Tibial artery (tissue), 4 donors: ENCODE measurements at places on chromosomes 13 and 19.

DNA sequence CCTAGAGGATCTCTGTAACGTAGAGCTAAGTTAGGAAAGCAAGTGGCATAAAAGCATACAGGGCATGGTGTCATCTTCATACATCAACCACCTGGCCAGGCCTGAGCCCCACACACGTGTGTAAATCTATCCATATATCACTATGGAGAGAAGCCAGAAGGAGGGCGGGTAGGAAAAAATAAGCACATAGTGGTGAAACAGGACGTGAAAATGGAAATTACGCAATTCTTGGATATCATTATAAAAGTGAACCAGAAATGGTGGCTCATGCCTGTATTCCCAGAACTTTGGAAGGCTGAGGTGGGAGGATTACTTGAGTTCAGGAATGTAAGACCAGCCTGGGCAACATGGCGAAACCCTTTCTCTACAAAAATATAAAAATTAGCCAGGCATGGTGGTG, 43.4 kb downstream of the PDCD5 start:
- no peak overlapping the region for H3K4me3 ChIP-seq
- no peak overlapping the region for H3K27ac ChIP-seq
- H3K36me3 ChIP-seq: peaks cover 80% of the 10 kb centered on the region
- DNase-seq: no peak

DNA sequence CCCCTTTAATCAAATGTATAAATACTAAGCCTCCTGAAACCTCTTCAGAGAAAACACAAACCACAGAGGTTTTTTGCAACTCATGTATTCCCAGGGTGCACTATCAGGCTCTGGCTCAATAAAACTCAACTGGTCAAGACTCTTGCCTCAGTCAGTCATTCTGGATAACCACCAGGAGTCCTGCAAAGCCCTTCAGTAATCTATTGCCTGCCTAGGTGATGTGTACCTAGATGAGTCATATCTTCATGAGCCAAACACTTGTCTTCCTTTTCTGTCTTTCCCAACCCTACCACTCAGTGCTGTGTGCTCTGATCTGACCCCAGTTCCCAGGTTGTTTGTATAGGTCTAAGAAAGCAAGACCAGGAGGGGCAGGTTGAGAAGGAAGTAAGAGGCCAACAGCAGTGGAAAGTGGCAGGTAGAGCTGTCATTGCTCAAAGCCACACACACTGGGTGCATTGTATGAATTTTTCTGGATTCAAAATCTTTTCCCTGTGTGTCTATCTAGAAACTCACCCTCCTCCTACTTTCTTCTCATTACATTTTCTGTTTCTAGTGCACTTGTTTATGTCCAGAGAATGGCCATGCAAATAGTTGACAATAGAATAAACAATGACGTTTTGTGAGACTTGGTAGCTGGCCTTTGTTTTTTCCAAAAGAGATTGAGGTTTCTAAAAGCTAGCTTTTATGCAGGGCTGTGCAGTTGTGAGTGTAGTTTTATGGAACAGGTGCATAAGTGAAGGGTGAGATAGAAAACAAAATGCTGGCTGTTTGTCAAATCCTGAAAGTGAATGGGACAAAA, 48.1 kb downstream of the PSG1 start:
- no peak overlapping the region for H3K4me3 ChIP-seq
- no peaks in the 10 kb centered on the region for H3K4me1 ChIP-seq
- no peaks in the 10 kb centered on the region for H3K27me3 ChIP-seq
- H3K27ac ChIP-seq: no peak overlapping the region
- H3K36me3 ChIP-seq: no peaks in the 10 kb centered on the region

GRCh38 chr13:46527237-46527636, 25.7 kb upstream of the LRCH1 start:
- no peak for DNase-seq
- no peak overlapping the region for H3K27ac ChIP-seq
- H3K4me1 ChIP-seq: peaks cover 3% of the 10 kb centered on the region
- no peaks in the 10 kb centered on the region for H3K36me3 ChIP-seq
- no peak overlapping the region for H3K4me3 ChIP-seq
- H3K27me3 ChIP-seq: no peaks in the 10 kb centered on the region

DNA sequence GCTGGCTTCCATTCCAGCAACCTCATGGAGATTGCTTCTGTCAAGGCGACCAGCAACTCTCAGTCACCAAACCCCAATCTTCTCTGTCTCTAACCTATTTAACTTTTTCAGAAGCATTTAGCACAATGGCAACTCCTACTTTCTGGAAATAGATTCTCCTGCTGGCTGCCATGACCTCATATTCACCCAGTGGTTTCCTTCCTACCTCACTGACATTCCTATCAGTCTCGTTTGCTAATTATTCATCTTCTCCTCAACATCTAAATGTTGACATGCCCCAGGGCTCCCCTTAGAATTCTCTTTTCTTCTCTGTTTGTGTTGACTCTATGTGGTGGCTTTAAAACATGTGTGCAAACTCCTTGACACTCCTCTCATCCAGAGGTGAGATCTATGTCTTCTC, 106.7 kb downstream of the OLFM4 start:
- no peaks in the 10 kb centered on the region for H3K4me1 ChIP-seq
- no peak for DNase-seq
- no peaks in the 10 kb centered on the region for H3K27me3 ChIP-seq
- H3K36me3 ChIP-seq: no peaks in the 10 kb centered on the region
- no peak overlapping the region for H3K27ac ChIP-seq
- no peak overlapping the region for H3K4me3 ChIP-seq

GRCh38 chr19:30253581-30253996, 118.6 kb upstream of the ZNF536 start:
- no peaks in the 10 kb centered on the region for H3K36me3 ChIP-seq
- H3K4me1 ChIP-seq: no peaks in the 10 kb centered on the region
- no peak overlapping the region for H3K4me3 ChIP-seq
- H3K27ac ChIP-seq: no peak overlapping the region
- H3K27me3 ChIP-seq: no peaks in the 10 kb centered on the region

GRCh38 chr13:46698014-46698413, 98.9 kb downstream of the ESD start:
- H3K36me3 ChIP-seq: peaks cover 63% of the 10 kb centered on the region
- no peak overlapping the region for H3K4me3 ChIP-seq
- H3K4me1 ChIP-seq: peaks cover 28% of the 10 kb centered on the region
- peak; percentile 88 for DNase-seq
- peak overlapping the region; percentile 62 for H3K27ac ChIP-seq
- H3K27me3 ChIP-seq: no peaks in the 10 kb centered on the region

DNA sequence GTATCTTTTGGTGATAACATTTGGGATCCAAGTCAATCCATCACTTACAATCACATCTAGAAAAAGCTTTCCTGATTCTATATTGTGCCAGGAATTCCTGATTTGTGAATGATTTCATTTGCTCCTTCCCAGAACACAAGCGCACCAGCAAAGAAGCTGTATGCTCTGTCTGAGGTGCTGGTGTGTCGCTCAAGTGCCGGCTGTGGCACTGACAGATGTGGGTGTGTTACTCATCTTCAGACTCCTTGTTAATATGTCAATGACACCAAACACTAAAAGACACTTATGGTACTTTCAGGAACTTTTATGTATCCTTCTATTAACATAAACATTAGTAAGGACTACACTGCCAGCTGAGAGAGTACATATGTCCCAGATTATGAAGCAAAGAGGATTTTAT, 429.1 kb downstream of the ITGBL1 start:
- no peaks in the 10 kb centered on the region for H3K27me3 ChIP-seq
- H3K4me1 ChIP-seq: no peaks in the 10 kb centered on the region
- H3K27ac ChIP-seq: no peak overlapping the region
- no peak for DNase-seq
- H3K4me3 ChIP-seq: no peak overlapping the region

- H3K36me3 ChIP-seq: no peaks in the 10 kb centered on the region
- H3K4me3 ChIP-seq: no peak overlapping the region
- H3K27ac ChIP-seq: no peak overlapping the region
- H3K4me1 ChIP-seq: no peaks in the 10 kb centered on the region
- no peak for DNase-seq
These were observed 49.0 kb downstream of the SIPA1L3 start for GRCh38 chr19:37955986-37956385.

GRCh38 chr13:90562443-90562842, 785.0 kb upstream of the MIR17HG start:
- H3K27me3 ChIP-seq: no peaks in the 10 kb centered on the region
- no peak for DNase-seq
- no peaks in the 10 kb centered on the region for H3K36me3 ChIP-seq
- H3K4me3 ChIP-seq: no peak overlapping the region

DNA sequence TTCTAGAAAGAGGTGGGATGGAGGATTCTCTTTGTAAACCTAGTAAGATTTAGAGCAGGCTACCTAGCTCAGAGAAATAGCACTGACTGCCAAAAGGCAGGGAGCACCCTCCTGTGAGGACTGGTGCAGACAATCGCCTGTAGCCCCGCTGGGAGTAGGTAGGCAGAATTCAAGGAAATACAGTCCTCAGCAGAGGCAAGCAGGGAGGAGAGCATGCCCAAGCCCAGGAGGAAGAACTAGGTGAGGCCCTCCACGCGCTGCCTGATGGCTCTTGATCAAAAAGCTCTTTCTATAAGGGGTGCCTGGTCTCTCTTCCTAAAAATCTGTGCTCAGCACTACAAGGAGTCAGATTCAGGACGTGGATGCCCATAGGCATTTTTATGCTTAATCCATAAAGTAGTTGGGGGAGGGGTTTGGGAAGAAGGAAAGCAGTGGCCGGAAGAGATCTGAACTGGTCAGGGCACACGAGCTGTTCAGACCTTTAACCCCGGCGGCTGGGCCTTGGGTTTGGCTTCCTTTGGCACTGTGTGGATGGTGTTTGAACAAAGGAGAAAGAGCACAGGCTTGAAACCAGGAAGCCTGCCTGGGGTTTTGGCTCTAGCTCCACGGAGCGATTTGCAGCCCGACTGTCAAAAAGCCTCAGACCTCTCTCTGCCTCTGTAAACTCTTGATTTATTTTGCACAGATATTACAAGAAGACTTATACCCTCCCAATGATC, 320.6 kb downstream of the FOXO1 start:
- no peaks in the 10 kb centered on the region for H3K36me3 ChIP-seq
- DNase-seq: no peak
- no peak overlapping the region for H3K4me3 ChIP-seq
- H3K4me1 ChIP-seq: no peaks in the 10 kb centered on the region
- H3K27me3 ChIP-seq: no peaks in the 10 kb centered on the region

GRCh38 chr13:94712287-94712811, at the start of gene SOX21:
TSS of gene SOX21 (minus strand) at chr13:94712545. CDS start at chr13:94712049, 496 bp downstream.
- H3K27ac ChIP-seq: no peak within 1 kb of the TSS
- peak within 1 kb of the TSS; percentile 22 for H3K4me3 ChIP-seq
- H3K27me3 ChIP-seq: peaks cover 76% of the 10 kb centered on the region
- H3K36me3 ChIP-seq: no peaks in the 10 kb centered on the region

GRCh38 chr13:40190641-40191100, 475.8 kb downstream of the FOXO1 start:
- no peak overlapping the region for H3K4me3 ChIP-seq
- H3K36me3 ChIP-seq: no peaks in the 10 kb centered on the region
- H3K27ac ChIP-seq: peak overlapping the region; percentile 88
- DNase-seq: peak; percentile 58
- peaks cover 50% of the 10 kb centered on the region for H3K4me1 ChIP-seq

GRCh38 chr19:33520048-33520643, 1.4 kb downstream of the PEPD start:
- H3K27ac ChIP-seq: no peak overlapping the region
- peaks cover 6% of the 10 kb centered on the region for H3K27me3 ChIP-seq
- H3K36me3 ChIP-seq: no peaks in the 10 kb centered on the region
- DNase-seq: no peak
- H3K4me3 ChIP-seq: no peak overlapping the region

DNA sequence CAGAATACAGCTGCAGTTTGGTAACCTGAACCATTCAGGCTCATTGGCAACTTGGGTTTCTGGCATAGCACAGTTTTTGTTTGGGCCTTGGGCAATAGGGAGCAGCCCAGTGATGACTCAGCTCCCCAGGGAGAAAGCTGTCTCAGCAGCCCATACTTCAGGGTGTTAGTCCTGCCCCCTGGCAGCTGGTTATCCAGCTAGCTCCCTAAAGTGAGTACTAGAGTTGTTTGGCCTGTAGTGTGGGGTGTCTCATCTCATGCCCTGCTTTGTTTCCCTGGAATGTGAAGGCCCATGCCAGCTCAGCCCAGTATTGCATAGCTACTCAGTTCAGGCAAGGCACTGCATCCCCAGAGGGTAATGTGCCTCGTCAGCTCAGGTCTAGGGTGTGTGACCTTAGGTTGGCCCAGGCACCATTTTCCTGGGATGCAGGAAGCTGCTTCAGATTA, 18.2 kb upstream of the ZNF543 start:
- peaks cover 16% of the 10 kb centered on the region for H3K4me1 ChIP-seq
- H3K36me3 ChIP-seq: peaks cover 83% of the 10 kb centered on the region
- no peaks in the 10 kb centered on the region for H3K27me3 ChIP-seq
- peak; percentile 39 for DNase-seq

DNA sequence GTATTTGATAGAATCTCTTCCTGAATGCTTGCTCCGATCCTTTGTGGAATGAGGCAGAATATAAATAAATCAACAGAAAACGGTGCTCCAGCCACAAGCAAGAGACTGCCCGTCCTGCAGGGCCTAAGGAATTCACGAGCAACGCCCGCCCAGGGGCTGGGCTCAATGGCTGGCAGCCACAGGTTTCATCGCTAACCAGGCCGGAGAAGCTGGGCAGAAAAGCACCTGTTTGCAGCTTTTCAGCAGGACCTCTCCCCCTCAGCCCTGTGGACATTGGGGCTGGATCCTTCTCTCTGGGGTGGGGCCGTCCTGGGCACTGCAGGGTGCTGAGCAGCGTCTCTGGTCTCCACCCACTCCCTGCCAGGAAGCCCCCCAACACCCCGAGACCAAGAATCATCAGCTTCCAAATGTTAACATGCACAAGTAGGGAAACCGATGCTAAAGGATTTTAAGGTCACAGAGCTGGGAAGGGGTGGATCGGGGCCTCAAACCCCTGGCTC, 102.5 kb downstream of the GADD45B start:
- peaks cover 3% of the 10 kb centered on the region for H3K4me1 ChIP-seq
- H3K36me3 ChIP-seq: no peaks in the 10 kb centered on the region
- H3K27me3 ChIP-seq: no peaks in the 10 kb centered on the region
- H3K27ac ChIP-seq: peak overlapping the region; percentile 91

DNA sequence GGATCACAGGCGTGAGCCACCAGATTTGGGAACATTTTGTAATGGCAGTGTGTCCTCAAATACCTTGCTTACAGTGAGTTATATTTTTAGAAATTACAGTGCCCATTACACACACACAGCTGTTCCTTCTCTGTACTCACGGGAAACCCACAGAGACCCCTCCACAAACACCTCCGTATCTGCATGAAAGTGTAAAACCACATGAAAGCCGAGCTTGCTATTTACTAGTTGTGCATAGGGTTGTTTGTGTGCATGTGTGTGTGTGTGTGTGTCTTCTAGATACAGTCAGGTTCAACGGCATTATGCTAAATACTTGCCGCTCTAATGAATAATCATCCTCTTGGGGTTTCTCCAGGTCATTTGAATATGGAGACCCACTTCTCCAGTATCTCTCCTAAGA, 22.3 kb upstream of the LILRA2 start:
- no peak overlapping the region for H3K4me3 ChIP-seq
- H3K27me3 ChIP-seq: no peaks in the 10 kb centered on the region
